ENCODE measurements at places on chromosomes 6 and 20. TPM values are rescaled to one million over a fixed set of nuclear protein-coding genes. Genes with fewer than 3 reads are reported as not detected.
A peak's percentile ranks its signal among the peaks of the same experiment; 100 is the strongest.

The COL19A1 gene
- total RNA-seq: not detected

The SRSF3 gene
- total RNA-seq: 402 TPM

The JAG1 gene
- total RNA-seq: 0.58 TPM

DNA sequence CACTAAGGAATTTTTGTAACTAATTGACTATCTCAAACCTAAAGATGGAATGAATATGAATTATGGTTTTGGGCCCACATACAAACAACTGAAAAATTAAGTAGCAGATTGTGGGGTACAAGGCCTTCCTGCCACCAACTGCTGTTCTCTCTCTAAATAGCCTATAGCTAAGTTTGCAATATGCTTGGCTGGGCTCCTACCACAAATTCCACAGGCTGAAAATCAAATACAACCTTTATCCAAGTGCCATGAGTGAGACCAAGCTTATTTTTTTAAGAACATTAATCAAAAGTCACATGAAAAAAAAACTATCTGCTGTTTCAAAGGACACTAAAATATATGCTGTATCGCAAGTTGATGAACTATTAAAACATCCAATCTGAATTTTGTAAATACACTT, 52.1 kb downstream of the TENT5A start:
- no peaks in the 10 kb centered on the region for H3K27me3 ChIP-seq
- DNase-seq: no peak
- no peak overlapping the region for H3K27ac ChIP-seq
- no peak overlapping the region for H3K4me3 ChIP-seq
- H3K4me1 ChIP-seq: no peaks in the 10 kb centered on the region
- no peaks in the 10 kb centered on the region for H3K36me3 ChIP-seq

DNA sequence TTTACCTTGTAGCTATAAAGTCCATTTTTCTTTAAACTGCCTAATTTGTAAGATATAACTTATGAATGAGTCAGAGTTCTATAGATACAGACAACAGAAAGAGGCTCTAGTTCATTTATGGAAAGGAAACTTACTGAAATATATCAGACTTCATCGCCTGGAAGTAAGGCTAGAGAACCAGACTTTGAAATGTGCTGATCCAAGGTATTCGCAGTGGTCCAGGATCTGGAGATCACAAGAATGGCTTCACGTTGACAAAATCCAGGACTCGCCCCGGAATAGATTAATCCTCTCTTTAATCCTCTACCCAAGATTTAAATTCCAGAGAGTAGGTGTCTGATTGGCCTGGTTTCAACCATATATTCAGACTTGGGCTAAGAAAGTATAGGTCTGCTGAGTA, 69.1 kb upstream of the LOC128125822 start:
- peaks cover 4% of the 10 kb centered on the region for H3K27me3 ChIP-seq
- peaks cover 3% of the 10 kb centered on the region for H3K4me1 ChIP-seq
- no peak overlapping the region for H3K27ac ChIP-seq
- no peak for DNase-seq
- no peak overlapping the region for H3K4me3 ChIP-seq

DNA sequence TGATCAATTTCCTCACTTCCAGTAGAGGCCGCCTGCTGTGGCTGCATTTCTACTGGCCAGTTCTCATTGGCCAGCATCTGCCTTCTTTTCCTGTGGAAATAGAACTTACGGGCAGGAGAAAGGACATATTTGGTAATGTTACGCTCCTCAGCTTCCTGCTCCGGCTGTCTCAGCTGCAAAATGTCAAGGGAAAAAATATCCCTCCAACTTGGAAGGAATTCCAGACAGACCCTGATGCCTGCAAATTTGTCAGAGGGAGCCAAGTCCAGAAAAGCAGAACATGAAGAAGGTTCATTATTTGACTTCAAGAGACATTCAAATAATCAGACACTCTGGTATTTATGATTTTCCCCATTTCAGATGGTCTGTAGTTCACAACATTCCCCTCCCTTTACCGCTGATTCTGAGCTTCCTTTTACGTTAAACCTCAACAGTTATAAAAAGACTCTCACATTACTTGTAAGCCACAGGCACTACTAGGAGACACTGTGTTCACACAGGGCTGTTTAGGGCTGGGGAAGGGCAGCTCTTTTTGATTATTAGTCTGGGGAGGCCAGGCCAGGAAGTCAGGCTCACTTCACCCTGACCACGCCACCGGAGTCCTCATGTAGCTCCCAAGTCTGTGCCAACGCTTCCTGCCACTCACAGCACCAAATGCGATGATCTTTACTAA, 179.6 kb upstream of the CCN2 start:
- no peaks in the 10 kb centered on the region for H3K4me1 ChIP-seq
- H3K4me3 ChIP-seq: no peak overlapping the region
- H3K27ac ChIP-seq: no peak overlapping the region

DNA sequence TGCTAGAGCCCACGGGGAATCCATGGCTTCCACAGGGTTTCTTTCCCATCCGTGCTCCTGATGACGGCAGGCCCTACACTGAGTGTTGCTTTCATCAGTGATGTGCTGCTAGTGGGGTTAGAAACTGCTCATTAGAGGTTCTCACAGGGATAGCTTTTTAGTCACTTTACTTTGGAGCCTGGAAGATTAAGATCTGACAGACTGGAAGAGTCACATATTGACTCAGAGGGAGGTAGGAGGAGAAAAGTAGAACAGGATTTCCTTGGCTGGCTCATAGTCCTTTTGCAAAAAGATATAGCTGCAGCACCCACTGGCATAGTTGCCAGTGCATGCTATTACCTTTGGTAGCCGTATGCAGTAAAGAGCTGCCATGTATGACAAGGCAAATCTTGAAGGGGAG, 890.3 kb downstream of the C6orf118 start:
- no peak for DNase-seq
- no peaks in the 10 kb centered on the region for H3K27me3 ChIP-seq
- H3K4me3 ChIP-seq: no peak overlapping the region
- no peaks in the 10 kb centered on the region for H3K4me1 ChIP-seq
- no peaks in the 10 kb centered on the region for H3K36me3 ChIP-seq

- H3K4me1 ChIP-seq: peaks cover 21% of the 10 kb centered on the region
- peak overlapping the region; percentile 60 for H3K27ac ChIP-seq
- DNase-seq: no peak
- H3K4me3 ChIP-seq: peak overlapping the region; percentile 92
- peaks cover 65% of the 10 kb centered on the region for H3K36me3 ChIP-seq
- no peaks in the 10 kb centered on the region for H3K27me3 ChIP-seq
These were observed 11.4 kb downstream of the HSPA1B start for GRCh38 chr6:31838968-31839367.

GRCh38 chr20:20580139-20580538, 132.3 kb downstream of the RALGAPA2 start:
- no peaks in the 10 kb centered on the region for H3K27me3 ChIP-seq
- no peak overlapping the region for H3K4me3 ChIP-seq
- DNase-seq: no peak
- H3K27ac ChIP-seq: no peak overlapping the region
- H3K4me1 ChIP-seq: peaks cover 4% of the 10 kb centered on the region
- peaks cover 21% of the 10 kb centered on the region for H3K36me3 ChIP-seq

- H3K4me3 ChIP-seq: no peak overlapping the region
- H3K4me1 ChIP-seq: no peaks in the 10 kb centered on the region
- no peaks in the 10 kb centered on the region for H3K36me3 ChIP-seq
- no peak for DNase-seq
- H3K27me3 ChIP-seq: peaks cover 8% of the 10 kb centered on the region
- H3K27ac ChIP-seq: no peak overlapping the region
These were observed 171.4 kb upstream of the QKI start for GRCh38 chr6:163243083-163243482.

- H3K4me1 ChIP-seq: peaks cover 32% of the 10 kb centered on the region
- H3K27ac ChIP-seq: peak overlapping the region; percentile 79
- no peaks in the 10 kb centered on the region for H3K27me3 ChIP-seq
These were observed 325.6 kb upstream of the RUNX2 start for GRCh38 chr6:45002390-45003105.

GRCh38 chr6:11770546-11771466, 7.8 kb downstream of the ADTRP start:
- peaks cover 15% of the 10 kb centered on the region for H3K4me1 ChIP-seq
- no peak for DNase-seq
- no peaks in the 10 kb centered on the region for H3K27me3 ChIP-seq
- no peaks in the 10 kb centered on the region for H3K36me3 ChIP-seq
- no peak overlapping the region for H3K27ac ChIP-seq
